DND-41 (cell line): ENCODE measurements at places on chromosomes 6 and 20.

DNA sequence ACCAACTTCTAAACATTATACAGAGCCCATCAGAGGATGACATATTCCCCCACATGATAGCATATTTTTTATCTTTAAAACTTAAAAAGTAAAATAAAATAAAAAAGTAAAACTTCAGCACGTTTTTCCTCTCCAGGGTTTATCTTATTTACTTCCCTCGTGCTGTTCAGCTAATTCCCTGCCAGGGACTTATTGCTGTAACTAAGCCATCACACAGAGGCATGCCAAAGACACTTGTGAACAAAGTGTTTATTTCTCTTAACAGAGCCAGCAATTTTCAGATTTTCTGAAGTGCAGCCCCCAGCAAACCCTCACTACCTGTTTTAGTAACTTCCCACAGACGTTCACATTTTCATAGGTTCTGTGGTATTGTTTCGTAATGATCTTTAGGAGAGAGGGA, 293.8 kb downstream of the ZNF217 start:
- DNase-seq: no peak

- DNase-seq: no peak
Observed at GRCh38 chr6:87803791-87804190, 101.8 kb upstream of the AKIRIN2 start.

DNA sequence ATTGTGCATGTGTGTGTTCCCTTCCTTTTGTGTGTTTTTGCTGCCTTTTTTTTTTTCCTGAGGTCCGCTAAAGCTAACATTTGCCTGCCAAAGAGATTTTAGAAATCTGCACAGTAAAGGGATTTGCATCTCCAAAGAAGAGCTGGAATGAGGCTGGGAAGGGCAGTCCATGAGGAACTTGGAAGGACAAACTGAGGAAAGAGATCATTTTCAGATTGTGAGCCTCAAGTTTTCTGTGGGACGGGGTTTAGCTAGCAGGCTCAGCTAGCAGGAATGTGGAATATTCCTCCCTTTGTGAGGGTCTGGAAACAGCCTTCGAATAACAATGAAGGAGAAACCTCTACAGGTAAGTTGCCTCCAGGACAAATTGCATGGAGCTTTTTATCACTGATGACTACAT, 3.8 kb downstream of the INSM1 start:
- no peak for DNase-seq

DNA sequence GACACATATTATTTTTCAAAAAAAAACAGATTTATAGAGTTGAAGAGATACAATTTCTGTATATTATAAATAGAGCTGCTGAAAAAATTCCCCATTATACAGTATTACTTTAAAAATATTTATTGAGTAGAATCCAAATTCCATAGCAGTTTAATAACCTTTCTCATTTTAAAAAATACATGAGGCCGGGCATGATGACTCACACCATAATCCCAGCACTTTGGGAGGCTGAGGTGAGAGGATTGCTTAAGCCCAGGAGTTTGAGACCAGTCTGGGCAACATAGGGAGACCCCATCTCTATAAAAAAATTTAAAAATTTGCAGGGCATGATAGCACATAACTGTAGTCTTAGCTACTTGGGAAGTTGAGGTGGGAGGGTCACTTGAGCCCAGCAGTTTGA, 13.0 kb downstream of the ATRN start:
- no peak for DNase-seq

GRCh38 chr20:62699296-62699695, 9.3 kb upstream of the NTSR1 start:
- DNase-seq: no peak

- no peak for DNase-seq
Observed at GRCh38 chr20:36094497-36094896, 60.0 kb upstream of the EPB41L1 start.

DNA sequence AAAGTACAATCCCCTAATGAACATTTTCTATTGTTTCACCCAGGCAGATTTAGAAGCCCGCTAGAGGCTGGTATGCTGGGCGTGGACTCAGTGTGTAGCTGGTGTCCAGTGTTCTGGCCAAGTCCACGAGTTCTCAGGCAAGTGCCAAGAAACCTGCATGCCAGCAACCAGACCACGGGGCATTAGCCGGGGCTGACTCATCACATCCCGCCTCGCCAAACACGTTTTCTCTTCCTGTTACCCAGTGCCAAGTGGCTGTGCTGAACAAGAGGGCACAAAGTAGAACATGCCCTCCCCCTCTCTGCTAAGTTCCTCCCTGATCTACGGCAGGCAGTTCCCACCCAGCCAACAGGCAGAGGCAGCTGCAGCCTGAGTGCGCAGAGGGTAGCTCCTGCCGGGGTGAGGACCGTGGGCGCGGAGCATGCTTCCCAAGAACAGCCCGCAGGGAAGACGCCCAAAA, 29.6 kb downstream of the RAMACL start:
- peak; percentile 27 for DNase-seq

- DNase-seq: no peak
Observed at GRCh38 chr6:9623985-9624384, 790.9 kb downstream of the TFAP2A start.

DNA sequence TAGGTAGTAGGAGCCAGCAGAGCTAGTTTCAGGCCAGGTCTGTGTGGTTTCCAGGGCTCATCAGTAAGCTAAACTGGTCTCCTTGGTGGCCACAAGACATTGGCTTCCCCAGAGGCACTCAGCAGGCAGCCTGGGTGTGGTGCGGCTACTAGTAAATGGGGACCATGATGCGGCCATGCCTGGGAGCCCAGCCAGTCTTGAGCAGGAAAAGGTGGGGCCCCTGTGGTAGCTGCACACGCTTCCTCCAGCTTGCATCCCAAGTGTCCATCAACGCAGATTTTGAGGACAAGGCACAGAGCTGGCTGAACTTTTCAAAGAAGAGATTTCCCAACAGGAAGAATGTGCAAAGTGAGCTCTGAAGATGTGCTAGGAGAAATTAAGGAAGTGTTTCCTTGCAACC, 107.4 kb upstream of the NAA20 start:
- DNase-seq: no peak

DNA sequence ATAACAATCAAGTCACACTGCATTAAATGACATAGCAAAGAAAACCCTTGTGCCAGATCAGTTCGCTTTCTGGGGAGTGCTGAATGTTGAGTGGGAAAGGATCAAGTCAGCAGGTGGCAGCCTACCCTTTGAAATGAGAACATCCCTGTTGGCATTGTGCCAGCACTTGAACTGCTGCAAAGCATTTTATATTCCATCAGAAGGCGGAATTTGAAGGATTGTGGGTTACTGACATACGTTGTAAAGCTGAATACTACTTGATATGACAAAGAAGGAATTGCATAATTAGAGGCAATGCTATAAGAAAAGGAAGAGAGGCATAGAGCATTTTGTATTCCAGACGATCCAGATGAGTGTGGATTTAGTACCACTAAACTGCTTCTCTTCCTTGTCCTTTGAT, 26.5 kb downstream of the BCKDHB start:
- DNase-seq: peak; percentile 42

- peak; percentile 92 for DNase-seq
Observed at GRCh38 chr20:25042531-25043498, 15.1 kb downstream of the ACSS1 start.

GRCh38 chr20:45406260-45407066, 1.6 kb upstream of the DBNDD2 start:
- DNase-seq: peak; percentile 81

- no peak for DNase-seq
Observed at GRCh38 chr20:25022680-25023079, 30.1 kb upstream of the APMAP start.

DNA sequence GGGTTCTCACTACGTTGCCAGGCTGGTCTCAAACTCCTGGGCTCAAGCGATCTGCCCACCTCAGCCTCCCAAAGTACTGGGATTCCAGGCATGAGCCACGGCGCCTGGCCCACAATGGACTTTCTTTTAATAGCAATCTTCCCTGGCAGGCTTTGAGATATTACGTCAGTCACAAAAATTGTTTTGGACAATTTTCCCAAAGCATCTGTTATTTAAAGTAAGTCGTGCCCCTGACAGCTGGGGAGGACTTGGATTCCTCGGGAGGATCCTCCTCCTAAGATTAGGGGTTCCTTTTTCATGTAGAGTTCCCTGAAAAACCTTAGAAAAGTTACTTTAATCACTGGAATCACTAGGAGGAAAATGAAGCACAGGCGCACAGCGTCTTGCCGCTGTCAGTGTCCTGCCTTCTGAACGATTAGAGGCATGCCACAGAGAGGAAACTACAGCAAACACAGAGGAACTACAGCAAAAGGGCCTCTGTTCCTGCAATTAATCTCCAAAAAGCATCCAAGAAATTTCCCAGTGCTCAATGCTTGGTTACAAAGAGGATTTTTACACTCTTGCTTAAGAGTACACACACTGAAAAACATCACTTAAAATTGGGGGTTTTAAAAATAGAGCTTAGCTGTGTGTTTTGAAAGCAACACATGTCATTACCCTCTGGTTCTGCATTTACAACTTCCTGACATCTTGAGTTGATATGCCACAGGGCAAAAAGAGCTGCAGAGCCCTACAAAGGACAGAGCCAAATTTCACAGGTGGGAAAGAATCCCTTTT, 4.5 kb downstream of the ACSS1 start:
- DNase-seq: no peak

- no peak for DNase-seq
Observed at GRCh38 chr6:41162687-41163418, at the start of gene TREM2. TREM2 (minus strand) TSS chr6:41163116; CDS start chr6:41163082, 34 bp downstream.

DNA sequence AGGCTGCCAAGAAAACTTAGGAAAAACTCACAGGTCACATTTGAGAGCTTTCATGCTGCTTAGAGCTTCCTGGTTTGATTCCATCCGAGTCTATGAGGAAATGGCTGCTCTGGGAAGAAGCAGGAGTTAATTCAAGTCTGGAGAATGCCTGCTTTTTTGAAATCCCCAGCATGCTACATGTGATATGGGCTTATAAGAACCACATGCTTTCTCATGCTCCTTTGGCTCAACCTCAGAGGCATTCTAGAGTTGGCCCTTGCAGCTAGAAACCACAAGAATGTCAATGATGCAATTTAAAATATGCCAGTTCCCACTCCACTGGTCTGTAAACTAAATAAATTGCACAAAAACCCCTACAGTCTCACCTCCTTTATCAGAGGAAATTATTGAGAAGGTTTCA, 142.9 kb upstream of the OLIG3 start:
- DNase-seq: peak; percentile 59

GRCh38 chr6:168607272-168608112, 166.5 kb downstream of the SMOC2 start:
- no peak for DNase-seq

GRCh38 chr6:150999576-150999975, 134.1 kb downstream of the MTHFD1L start:
- DNase-seq: no peak

DNA sequence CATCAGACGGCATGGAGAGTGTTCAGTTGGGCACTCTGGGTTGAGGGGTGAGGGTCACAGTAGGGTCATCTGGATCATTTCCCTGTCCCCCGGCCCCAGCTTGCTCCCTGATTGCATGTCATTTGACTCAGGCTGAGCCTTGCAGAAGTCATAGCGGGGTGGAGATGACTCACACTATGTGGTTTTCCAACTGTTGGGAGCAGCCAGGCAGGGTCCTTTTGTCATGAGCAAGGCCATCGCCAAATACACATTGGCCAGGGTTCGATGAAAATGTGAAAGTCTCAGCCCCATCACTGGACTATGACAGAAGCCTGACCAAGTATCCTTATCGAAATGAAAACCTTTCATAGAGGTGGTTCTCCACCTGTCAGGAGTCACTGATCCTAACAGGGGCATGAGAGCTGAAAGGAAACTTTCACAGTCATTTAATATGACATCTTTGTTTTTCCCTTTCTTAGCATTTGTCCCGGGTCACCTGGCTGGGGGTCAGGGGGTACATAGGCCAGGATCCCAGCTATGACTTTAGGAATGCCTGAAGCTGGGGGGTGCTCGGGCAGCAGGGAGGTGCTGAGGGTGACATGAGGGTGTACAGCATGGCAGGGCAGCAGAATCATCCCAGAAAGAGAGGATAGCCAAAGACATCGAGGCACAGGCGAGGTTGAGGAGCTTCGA, 70.2 kb upstream of the CD93 start:
- DNase-seq: no peak

GRCh38 chr20:62363920-62364851, 2.9 kb downstream of the LAMA5 start:
- DNase-seq: no peak

DNA sequence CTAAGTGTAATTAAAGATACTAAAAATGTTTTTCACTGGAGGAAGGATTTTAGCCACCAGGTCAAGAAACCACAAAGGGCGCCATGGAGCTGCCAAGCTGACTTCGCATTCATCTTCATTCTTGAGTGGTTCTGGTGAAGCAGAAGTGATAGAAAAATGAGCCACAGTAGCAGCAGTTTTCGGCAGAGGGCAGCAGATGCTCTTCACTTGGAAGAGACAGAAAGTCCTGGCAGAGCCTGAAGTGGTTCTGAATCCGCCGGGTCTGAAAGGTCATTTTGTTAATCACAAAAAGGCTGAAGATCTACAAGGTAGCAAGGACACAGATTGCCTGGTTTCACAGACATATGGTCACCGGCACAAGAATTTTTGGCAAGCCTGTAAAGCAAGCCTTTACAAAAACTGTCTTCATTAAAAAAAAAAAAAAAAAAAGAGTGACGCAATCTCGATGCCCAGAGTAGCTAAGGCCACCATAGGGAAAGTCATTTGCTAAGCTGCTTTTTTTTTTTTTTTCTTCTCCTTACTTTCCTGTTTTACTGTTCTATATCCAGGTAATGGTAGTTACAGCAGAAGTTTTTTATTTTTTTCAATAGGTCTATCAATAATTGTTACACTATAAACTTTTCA, 345.1 kb upstream of the AGPAT4 start:
- DNase-seq: no peak

- no peak for DNase-seq
Observed at GRCh38 chr6:157726892-157727628, 96.0 kb upstream of the SNX9 start.

DNA sequence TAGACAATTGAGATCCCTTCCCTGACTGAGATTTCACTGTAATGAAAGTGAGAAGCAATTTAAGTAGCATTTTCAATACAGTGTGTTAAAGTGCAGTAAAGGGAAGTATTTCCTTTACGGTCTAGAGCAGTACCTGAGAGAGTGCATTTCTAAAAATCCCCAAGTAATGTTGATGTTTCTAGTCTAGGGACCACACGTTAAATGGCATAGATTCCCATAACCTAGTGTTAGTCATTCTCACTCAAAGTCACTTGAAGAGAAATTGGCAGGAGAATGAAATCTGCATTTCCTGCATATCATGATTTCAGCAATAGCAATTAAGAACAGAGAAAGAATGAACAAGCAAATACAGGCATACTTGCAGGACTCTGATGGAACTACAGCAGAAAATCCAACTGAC, 67.9 kb downstream of the CGA start:
- DNase-seq: no peak

DNA sequence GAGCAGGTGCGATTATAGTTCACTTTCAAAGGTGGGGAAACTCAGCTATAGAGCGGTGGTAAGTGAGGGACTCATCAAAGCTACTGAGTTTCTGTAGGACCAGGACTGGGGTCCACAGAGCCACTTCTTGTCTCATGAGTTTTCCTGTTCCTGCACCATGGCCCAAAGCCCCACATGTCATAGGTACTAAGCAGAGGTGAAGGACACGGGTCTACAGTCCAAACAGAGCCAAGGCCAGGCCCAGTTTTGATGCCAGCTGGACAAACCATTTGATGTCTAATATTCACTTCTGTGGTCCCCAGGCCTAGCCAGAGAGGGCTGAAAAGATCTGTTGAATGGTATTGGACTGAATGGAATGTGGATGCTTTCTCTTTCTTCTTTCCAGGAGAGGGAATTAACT, 11.0 kb downstream of the BPIFB6 start:
- DNase-seq: no peak

- no peak for DNase-seq
Observed at GRCh38 chr20:8209061-8209460, 77.0 kb downstream of the PLCB1 start.

GRCh38 chr20:37946946-37947345, 44.0 kb downstream of the VSTM2L start:
- DNase-seq: no peak

- no peak for DNase-seq
Observed at GRCh38 chr6:16270178-16270794, 31.9 kb downstream of the GMPR start.
